Activated CD4-positive, alpha-beta T cell treated with anti-CD3 and anti-CD28 coated beads, Interleukin-2, amount 50 U/mL, for 1 hour (primary cell): ENCODE measurements at places on chromosomes 2 and 18.

GRCh38 chr2:20423847-20424246 is 23.0 kb upstream of the RHOB start:
- no peak for DNase-seq

DNA sequence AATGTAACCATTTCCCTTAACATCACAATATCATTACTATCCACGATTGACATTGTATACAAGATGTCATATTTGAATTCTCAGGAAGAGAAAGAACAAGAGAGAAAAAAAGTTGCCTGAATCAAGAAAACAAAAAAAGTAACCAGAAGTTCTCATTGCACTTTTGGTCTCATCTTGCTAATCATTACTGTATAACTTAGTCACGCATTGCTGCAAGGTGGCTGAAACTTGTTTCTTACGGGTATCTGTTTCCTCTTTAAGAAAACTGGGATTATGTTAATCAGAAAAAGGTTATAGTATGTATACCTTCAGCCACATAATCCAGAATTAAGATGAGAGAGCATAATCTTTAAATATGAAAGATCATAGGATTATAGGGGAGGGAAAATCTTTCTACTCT is 639.7 kb upstream of the SYT4 start:
- DNase-seq = no peak

DNA sequence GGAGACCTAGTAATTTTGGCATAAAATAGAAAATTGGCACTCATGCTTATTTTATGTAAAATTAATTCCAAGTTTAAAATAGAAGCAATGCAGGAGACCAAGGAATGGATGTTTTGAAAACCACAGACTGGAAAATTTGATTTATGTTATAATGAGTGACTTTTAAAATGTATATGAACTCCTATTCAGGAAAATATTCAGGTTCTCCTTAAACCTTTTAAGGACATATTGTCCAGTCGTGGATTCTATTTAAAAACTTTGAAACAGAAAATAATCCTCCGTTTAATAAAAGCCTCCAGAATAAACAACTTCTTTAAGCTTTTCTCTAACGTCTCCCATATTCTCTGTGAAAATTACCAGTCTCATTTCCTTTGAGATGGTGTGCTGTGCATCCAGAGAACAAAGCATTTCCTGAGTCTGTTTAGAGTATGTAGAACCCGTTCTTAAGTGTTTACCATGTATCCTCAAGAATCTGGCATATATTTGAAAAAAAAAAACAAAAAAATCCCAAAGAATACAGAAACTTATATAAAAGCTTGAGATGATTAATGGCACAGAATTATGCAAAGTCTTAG is 8.6 kb upstream of the YES1 start:
- DNase-seq = no peak

DNA sequence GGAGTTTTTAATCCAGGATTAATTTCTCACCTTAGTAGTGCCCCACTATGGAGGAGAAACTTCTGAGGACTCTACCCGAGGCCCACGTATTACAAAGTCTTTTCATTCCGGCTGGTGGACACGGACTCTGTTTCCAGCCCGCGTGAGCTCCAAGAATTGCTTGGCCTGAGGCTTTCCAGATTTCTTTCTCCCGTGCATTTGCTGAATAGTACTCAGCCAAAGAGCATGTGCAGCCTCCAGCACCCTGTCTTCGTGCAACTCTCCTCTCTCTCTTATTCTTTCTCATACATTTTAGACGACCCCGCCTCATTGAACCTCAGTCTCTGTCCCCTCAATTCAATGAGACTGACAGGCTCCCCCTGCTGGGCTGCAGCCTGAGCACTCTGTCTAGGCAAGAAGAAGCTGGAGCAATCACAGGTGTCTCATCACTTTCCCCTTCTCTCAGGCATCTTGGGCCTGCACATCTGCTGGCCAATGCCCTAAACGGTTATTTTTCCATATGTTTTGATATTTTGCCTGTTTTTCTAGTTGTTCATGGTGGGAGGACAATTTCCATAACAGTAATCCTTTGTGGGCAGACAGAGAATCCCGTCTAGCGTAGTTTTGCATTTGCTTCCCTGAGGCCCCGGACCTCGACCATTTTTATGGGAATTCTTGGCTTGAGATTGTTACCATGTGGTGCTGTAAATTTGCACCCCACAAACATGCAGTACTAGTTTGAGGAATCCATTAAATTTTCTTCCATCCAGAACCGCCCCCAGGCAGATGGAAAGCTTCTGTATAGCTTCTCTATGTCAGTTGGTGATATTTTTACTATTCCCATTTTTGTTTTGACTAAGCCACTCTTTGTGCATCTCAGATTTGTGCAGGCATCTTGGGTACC is 50.1 kb upstream of the LPIN2 start:
- peak; percentile 78 for DNase-seq

- DNase-seq = no peak
Measured at GRCh38 chr18:43013486-43013885, 102.0 kb downstream of the RIT2 start.
